ENCODE measurements at places on chromosomes 2 and 18.
A peak's percentile ranks its signal among the peaks of the same experiment; 100 is the strongest.

DNA sequence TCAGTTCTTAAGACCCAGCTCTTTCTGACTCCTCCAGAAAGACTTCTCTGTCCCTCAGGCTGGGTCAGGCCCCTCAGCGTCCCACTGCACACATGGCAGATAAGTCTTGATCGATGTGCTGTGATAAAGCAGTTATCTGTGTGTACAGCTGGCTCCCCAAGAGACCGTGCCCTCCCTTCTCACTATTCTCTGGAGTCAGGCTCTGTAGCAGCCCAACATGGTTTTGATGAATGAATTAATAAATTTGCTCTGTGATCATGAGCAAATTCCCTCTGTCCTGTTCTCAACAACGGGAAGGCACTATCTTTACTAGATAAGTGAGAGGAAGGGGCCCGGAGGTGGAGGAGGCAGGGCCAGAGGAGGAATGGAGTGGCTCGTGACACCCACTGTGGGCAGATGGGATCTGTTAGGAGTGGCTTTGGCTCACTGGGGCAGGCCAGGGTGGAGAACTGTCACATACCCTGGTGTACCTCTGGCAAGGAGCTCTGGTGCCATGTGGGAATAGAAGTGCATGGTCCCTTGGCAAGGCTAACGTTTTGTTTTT is 48.3 kb downstream of the ZFP36L2 start:
- no peak for DNase-seq

DNA sequence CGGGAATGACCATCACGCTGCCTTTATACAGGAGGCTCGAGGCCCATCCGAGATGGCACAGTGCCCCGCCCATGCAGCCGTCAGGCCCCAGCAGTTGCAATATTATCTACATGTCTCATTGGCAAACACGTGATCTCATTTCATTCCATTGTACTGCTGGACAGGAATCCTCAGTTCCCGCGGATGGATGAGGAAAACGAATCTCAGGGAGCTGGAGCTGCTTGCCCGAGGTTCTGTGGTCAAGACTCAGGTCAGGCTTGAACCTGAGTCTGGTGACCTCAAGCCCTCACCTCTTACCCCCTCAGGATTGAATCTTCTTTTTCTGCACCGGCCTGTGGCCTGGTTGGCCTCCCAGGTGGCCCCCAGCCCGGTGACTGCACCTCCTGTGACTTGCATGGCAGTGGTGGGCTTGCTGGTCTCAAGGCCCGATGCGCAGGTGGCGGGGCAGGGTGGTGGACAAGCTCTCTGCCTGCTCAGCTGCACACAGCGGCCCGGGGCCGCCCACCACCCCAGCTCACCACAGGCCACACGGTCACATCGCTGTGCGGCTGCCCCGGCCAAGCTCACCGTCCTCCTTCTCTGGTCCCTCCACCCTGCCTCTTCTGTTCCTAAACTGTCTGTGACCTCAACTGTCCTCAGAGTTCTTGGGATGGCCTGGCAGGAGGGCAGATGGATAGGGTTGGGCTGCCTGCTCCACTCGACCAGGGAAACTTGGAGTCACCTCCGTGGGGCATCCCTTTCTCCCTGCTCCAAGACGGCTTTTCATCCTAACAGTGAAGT is 52.0 kb upstream of the HS6ST1 start:
- no peak for DNase-seq

DNA sequence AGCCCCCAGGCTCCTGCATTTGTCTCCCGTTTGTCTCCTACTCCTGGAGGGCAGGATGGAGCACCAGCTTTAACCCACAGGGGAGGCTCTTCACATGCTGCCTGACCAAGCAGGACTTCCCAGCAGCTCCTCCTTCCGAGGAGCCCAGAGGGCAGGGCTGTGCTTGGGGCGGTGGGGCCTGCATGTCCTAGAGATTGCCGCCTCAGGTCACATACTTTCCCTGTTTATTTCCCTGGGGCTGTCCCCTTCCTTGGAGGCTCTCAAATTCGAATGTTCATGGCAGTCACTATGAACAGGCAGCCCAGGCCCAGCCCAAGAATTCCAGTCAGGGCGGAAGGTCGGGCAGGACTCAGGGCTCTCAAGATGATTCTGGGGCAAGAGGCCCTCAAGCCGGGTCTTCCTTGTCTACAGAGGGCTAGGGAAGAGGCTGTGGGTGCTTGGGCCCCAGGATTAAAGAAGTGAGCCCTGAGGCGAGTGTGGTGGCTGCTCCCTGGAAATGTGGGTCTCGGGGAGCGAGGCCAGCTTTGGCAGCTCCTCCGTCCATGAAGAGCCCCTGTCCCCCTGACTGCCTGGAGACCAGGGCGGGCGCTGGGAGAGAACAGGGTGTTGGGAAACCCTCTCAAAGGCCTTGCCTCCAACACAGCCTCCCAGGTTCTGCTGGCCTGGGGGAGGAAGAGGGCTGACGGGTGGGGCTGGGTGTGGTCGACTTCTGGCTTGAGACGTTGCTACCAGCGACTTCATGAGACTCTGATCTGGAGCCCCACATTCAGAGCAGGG is 48.9 kb upstream of the HPCAL1 start:
- no peak for DNase-seq

- DNase-seq = no peak
These were observed 169.4 kb upstream of the SIX3 start for GRCh38 chr2:44772131-44772530.

- no peak for DNase-seq
These were observed 191.5 kb upstream of the PARD3B start for GRCh38 chr2:204353823-204354222.

DNA sequence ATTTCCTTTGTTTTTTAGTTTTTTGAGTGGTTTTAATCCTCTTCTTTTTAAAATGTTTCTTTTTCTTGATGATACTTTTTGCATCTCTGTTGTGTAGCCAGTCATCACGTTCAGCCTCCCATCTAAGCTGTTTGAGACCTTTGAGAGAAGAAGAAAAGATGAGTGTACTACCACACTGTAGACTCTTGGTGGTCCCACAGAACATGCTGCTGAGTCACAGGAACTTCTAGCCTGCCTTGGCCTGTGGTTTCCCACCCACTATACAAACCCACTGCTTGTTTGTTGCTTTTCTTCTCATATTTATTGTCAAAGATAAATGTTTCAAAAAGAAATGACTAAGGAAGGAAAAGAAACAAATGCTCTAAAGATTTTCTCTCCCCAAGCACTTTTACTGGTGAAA is 5.5 kb downstream of the CEBPZOS start:
- no peak for DNase-seq

DNA sequence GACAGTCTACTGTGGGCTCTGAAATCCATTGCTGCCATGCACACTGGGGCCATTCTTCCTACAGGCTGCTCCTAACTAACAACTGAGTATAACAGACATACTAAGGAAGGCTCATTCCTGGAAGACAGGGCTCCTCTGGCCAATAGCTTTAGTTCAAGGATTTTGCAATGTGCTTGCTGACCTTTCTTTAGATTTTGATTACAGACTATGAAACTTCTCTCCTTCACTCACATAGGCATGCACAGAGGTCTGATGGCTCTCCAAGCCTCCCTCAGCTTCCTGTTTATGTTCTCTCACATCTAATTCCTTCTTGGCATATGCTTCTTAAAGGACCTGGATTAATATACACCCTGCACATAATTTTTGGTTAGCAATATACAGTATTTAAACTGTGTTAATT is 34.4 kb upstream of the ROCK1 start:
- peak; percentile 32 for DNase-seq

- peak; percentile 64 for DNase-seq
These were observed 182.7 kb downstream of the RPIA start for GRCh38 chr2:88874063-88874657.

DNA sequence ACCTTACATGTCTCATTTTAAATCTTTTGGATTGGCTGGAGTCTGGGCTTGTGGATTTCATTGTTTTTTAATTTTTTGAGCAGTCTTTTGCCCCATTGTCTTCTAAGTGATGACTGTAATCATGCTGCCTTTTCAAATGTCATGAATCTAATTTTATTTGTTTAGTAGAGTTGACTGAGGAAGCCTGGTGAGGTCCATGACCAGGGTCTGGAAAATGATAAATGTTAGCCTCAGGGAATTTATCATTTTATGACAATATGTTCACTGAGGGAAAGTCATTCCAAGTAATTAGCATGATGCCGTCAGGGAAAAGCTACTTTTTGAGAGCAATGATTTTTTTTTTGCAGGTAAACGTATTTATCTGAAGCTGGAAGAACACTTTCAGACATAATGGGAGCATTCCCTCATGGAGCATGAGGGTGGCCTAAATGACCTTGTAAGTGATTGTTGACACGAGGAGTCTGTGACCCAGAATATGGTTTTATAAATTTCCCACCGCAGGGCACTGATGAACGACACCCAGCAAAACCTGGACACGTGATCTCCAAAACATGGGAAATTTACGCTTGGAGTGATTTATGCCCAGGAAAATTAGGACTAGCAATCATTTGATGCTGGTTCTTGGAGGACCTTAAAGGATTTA is 155.3 kb upstream of the NABP1 start:
- DNase-seq = no peak

DNA sequence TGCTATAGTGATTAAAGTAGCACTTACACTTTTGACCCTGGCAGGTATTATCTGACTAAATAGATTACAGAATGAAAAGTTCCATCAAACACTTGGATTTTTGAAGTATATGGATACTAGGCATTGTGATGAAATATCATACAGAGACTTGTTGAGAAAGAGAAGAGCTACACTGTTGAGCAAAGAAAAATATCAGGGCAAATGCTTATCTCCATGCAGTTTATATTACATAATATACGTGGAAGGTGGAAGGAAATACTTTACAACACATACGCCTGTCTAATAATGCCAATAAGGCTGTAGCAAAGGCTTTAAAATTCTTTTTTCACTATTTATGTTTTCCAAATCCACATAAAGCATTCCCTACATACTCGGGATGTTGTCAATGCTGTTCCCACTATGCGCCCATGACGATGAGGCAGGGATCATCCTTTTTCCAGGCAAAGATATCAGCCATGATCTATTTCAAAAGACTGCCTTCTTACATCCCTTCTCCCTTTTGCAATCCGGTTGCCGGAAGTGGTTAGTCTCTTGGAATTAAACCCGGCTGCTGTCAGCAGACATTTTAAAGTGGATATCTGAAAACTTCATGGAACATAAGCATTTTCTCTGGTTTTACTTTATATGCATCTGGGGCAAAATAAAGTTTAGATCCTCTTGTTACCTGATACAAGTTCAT is 92.6 kb upstream of the ITGA4 start:
- DNase-seq = peak; percentile 36

DNA sequence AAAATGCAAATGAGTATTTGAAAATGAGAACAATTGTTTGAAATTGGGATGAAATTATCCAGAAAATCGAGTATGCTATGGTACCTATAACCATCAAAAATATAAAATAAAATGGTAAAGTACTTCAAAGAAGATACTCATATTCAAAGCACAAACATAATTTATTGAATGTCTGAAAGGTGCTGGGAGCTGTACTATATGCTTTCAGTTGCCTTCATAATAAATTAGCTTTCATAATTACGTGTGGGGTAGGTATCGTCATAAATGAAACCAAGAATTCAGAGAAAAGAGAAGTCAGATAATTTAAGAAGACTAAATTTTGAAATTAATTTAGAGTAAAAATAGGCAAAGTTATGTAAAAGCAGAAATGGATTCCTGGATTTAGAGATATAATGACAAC is 721.9 kb upstream of the ACVR2A start:
- no peak for DNase-seq

GRCh38 chr2:207812726-207813080 is 43.0 kb upstream of the FZD5 start:
- DNase-seq = no peak

- no peak for DNase-seq
These were observed 3.1 kb upstream of the DCTN1 start for GRCh38 chr2:74383254-74383653.

DNA sequence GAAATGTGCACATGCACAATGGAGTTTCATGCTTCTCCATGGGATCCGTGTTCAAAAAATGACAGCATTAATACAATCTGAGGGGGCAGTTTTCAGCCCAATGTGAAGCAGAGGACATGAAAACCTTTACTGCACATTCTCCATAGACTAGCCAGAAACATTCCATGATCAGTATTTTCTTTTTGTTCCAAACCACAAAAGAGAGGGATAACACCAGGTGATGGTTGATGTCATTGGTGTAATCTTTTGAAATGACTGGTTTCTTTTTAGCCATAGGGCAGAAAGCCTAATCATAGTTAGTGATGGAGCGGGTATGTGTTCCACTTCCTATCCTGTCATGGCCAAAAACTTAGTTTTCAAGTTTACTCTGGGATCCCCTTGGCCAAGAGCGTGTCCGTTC is 1.8 kb upstream of the KYNU start:
- peak; percentile 56 for DNase-seq

Data from inflammatory macrophage treated with lipopolysaccharide for 4 hours (primary cell).